ENCODE measurements at places on chromosomes 4 and X.

DNA sequence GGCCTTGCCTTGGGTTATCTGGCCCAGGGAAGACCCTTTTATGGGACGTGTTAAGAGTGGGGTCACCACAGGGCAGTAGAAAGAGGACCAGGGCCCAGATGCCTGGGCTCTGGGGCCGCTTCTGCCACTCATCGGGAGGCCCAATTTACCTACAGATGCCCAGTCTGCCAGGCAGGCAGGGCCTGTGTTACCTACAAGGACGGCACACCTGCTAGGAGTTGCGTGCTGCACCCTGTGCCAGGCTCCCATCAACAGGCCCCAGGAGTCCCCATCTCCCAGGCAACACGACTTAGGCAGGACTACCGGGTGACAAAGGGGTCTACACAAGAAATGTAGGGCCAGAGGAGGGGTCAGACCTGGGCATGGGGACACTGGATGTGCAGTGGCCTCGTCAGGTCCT, 34.6 kb downstream of the WDR1 start:
- DNase-seq: no peak

GRCh38 chr4:24568425-24568824, 15.9 kb downstream of the DHX15 start:
- DNase-seq: no peak

- DNase-seq: no peak
Measured at GRCh38 chr4:107006218-107006617, 29.9 kb downstream of the DKK2 start.

- DNase-seq: no peak
Measured at GRCh38 chrX:115311139-115311538, 21.6 kb downstream of the LUZP4 start.

DNA sequence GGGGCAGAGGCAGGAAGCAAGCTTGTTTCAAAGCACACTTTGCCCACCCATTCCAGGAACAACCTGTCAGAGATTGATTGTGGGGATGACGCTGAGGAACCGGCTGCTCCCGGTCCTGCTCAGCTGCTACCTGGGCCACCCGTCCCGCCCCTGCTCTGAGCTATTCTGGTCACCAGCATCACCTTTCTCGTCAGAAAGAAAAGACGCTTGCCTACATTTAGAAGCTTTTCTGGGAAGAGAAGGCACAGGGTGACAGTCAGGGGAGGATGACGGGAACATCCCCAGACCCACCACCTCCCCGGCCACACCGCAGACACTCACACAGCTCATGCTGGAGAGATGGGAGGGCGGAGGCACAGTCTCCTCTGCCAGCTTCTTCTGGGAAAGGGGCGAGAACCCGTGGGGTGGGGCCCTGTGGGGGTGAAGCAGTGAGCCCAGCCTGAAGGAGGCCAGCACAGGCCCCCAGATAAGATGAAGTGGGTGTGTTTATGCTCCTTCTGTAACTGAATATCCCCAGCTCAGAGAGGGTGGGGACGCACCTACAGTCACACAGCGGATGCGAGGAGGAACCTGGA, 81.8 kb downstream of the CPZ start:
- no peak for DNase-seq

GRCh38 chrX:129608496-129608895, 46.3 kb downstream of the APLN start:
- no peak for DNase-seq

DNA sequence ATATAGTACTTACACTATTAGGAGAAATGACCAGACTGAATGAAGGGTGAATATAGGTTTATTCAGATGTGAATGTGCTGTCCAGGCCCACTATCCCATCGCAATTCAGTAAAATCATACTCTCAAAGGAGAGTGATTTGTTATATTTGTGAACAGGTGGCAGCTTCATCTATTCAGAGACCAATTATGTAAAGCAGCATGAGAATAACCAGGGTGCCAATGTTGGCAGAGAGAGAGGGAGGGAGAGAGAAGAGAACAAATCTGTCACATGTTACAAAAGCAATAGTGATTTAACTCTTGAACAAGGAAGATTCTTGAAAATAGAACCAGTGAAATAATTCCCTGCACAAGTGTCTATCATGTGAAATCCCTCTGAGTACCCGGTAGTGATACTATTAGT, 38.9 kb upstream of the TLL1 start:
- no peak for DNase-seq

DNA sequence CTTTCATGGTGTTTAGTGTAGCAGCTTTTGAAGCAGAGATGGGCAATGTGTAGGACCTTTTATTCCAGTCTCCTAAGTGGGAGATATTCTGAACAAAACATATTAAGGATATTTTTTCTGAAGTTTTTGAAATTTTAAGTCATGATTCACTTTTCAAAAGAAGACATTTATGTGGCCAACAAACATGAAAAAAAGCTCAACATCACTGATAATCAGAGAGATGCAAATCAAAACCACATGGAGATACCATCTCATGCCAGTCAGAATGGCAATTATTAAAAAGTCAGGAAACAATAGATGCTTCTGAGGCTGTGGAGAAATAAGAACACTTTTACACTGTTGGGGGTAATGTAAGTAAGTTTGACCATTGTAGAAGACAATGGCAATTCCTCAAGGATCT, 76.0 kb downstream of the FAT4 start:
- DNase-seq: no peak

Data from adrenal gland (tissue), 19 donors.